ENCODE measurements at places on chromosomes 3 and 15.

- DNase-seq: no peak
Observed at GRCh38 chr3:146589899-146590508, 15.1 kb downstream of the PLSCR5 start.

- DNase-seq: no peak
Observed at GRCh38 chr3:16088496-16088895, 86.0 kb upstream of the GALNT15 start.

DNA sequence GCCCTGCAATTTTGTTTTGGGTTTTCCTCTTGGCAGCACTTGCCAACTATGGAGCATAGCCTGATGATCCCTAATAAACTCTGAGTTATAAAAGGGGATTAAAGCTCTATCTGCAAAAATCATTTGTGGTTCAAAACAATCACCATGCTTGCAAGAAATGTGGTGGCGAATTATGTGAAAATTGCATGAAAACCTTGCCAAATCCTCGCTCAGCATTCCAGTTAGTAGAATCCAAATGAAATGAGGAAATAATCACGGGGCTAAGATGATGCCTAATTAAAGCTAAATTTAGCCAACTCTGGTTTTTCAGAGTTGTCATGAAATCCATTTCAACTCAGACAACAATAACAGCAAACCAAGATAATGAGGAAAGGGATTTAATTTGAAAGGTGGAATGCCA is 73.0 kb upstream of the PROK2 start:
- DNase-seq: no peak

DNA sequence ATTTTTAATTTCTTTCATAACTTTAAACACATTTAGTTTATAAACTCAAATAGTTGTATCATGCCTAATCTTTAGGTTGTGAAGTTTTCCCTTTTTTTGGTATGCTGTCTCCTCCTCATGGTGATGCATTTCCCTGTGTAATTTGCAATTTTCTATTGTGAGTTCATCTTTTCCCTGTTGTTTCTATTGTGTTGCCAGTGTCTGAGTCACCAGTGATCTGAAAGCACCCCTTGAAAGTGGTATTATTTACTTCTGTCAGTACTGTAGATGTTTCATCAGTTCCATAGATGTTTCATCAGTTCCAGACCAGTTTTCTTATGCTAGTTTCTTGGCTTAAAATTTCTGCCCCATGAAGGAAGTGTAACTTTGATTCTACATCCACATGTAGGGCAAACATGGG is 80.6 kb downstream of the OXSM start:
- no peak for DNase-seq

- no peak for DNase-seq
Observed at GRCh38 chr15:52808441-52808840, 18.3 kb upstream of the ONECUT1 start.

DNA sequence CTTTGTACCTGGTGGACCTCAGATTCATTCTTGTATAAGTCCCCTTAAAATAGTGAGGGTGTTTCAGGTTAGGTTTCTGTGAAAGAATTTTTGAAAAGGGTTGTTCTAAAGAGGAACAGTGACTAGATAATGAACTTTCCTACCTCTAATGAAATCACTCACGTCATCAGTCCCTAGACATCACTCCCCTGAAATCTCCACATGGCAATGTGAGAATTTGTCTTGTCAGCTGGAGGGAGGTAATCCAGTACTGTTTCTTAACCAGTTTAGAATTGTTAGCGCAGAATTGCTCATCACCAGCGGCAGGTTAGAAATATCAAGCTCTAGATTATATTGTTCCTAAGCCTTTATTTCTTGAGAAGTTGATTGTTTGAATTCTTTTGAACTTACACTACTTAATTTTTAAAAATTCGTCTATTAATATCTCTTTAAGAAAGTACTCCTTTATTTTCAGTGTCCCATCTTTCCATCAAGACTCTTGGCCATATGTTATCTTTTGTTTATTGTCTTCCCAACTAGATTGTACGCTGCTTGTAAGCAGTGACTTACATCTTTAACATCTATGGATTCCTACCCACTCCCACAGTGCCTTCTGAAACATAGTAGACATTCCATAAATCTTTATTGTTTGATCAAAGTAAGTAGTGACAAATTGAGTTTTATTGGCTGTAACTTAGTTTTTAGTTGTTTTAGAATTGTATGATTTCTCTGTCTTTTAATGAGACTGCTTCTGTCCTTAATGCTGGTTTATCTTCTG is 52.8 kb downstream of the RASA2 start:
- DNase-seq: no peak

GRCh38 chr15:91369823-91370222 is 269.8 kb downstream of the SV2B start:
- DNase-seq: no peak

GRCh38 chr15:91866371-91866905 is 12.9 kb downstream of the SLCO3A1 start:
- DNase-seq: no peak

DNA sequence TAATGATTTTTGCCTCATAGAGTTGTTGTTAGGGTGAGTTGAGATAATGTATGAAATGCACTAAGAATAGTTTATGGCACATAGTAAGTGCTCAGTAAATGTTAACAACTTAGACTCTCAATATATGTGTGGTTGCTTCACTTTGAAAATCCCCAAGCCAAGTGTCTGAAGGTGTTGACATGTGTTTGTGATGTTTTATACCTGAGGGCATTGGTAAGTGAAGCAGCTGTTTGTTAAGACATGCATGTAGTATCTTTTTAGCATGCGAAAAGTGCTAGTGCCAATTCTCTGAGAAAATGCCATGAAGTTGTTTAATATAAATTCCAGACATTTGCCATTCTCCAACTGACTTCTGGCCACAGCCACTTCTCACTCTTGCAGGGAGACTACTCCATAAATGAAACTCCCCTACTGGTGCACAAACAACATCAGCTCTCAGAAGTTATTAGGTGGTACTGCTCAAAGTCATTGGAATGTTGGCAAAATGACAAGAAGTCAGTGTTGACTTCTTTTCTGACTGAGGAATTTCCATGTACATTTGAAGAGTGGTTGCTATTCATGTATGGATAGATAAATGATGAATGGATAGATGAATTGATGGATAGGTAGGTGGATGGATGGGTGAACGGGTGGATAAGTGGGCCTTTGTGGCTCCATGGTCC is 103.6 kb upstream of the NUDT16 start:
- DNase-seq: no peak

DNA sequence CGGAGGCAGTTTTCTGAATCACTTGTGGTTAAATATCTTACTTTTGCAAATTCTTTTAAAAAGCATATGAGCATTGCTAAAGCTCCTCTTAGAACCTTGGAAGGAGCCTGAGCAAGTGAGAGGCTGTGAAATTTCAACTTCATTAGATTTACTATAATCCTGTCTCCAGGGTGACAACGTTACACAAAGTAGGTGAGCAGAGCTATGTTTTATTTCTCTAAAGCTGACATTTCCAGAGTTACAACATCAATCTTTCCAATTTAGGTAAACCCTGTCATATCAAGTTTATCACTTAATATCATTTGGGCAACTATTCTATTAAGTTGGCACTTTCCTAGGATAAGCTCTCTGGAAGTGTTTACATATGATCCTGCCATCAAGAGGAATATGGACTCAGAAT is 544.9 kb upstream of the CBLB start:
- no peak for DNase-seq

GRCh38 chr3:10423171-10423882 is 82.1 kb downstream of the ATP2B2 start:
- no peak for DNase-seq

GRCh38 chr15:66285533-66286280 is 7.7 kb upstream of the DIS3L start:
- DNase-seq: no peak

- DNase-seq: no peak
Observed at GRCh38 chr3:12483872-12484197, 445 bp upstream of the TSEN2 start.

GRCh38 chr3:30286007-30286669 is 320.3 kb upstream of the TGFBR2 start:
- no peak for DNase-seq

- DNase-seq: no peak
Observed at GRCh38 chr3:141275032-141275422, 43.4 kb downstream of the PXYLP1 start.

- DNase-seq: no peak
Observed at GRCh38 chr15:75713338-75713895, 769 bp upstream of the CSPG4 start.

DNA sequence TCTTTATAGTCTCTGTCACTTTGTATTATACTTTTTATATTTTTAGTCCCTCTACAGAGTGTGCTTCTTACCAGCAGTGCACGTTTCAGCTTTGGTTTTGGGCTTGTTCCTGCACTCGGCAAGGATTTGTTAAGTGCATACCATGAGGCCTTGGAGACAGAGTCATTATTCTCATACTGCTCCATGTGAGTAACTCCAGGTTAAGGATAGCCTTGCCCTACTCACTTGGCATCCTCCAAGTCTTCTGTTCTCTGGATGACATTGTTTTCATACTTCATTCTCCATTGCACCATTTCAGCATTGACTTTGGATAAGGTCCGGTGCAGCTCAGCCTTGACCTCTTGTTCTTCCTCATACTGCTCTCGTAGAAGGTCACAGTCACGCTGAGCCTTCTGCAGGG is 96.4 kb downstream of the MYH15 start:
- DNase-seq: no peak
